ENCODE measurements at places on chromosomes 4 and X.

GRCh38 chr4:162852642-162853041 lies 314.0 kb downstream of the NAF1 start:
- no peak for DNase-seq

DNA sequence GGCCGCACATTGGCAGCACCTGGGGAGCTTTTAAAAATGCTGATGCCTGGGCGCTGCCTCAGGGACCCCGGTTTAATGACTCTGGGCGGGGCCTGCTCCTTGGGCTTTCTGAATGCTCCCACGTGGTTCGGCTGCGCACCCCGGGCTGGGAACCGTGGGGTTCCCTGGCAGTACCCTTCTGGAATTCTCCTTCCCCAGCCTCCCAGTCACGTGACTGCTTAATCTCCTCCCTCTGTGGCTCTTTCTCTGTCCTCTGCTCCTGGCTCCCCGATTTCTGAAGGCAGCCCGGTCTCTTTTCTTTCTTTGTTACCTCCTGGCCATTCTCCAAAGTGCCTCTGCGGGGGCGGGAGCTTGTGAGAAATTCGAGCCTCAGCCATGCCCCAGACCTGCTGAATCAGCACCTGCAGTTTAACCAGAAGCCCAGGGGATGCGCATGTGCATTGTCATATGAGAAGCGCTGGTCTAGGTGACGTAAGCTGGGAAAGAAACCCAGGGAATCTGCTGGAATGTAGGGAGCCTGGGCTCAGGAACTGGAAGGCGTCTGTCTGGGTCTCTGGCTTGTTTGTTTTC lies 16.6 kb downstream of the CLCN4 start:
- DNase-seq = peak; percentile 47

DNA sequence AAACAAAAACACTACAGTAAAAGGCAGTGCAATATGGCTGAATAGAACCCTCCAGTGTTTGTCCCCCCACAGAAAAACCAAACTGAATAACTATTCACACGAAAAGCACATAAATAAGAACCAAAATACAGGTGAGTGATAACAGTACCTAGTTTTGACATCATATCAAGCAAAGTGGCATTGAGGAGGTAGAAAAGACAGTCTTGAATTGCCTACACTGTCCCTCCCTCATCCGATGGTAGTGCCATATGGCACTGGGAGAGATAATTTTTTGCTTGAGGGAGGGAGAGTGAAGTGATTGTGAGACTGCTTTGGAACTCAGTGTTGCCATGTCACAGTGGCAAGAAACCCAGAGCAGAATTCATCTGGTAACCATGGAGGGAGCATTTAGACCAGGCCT lies 99.2 kb downstream of the GPR174 start:
- no peak for DNase-seq

DNA sequence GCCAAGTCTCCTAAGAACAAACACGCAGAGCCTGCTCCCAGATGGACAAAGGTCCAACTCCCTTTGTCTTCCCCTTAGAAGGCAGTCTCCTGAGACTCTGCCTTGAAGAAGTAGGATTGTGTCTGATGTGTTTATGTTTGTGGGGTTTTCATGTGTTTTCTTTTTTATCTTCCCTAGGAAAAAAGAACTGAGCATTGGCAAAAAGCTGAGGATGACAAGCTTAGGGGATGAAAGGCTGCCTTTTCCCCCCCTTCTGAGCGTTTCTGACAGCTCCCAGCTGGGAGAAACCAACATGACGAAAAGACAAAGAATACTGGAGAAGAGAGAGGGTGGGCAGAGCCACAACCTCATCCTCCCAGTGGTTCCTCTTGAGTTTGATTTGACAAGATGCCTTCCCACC lies 181.1 kb downstream of the EVC2 start:
- peak; percentile 96 for DNase-seq
